CD4-positive, alpha-beta T cell (primary cell): ENCODE measurements at places on chromosomes 3 and 15. TPM values are rescaled to one million over a fixed set of nuclear protein-coding genes. Genes with fewer than 3 reads are reported as not detected.

ATP13A5 gene
- not detected for total RNA-seq

NANOGP8 gene
- total RNA-seq, result not detected

DNA sequence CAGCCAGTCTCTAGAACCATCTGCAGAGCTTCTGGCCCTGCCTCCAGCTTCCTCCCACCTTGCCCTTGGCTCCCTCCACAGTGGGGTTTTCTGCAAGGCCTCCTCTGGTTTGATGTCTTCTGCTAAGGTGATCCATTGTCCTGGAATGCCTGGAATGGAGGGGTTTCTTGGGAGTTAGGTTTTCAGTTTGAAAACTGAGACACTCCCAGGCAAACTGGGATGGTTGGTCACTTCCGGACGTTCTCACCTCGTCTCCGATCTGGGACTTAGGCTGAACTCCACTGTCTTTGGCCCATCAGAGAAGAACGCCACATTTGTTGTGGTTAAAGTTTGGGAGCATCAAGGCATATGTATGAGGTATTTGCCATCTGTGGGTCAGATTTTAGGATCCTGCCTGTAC is 77.4 kb upstream of the KLHL25 start:
- DNase-seq, result no peak

DNA sequence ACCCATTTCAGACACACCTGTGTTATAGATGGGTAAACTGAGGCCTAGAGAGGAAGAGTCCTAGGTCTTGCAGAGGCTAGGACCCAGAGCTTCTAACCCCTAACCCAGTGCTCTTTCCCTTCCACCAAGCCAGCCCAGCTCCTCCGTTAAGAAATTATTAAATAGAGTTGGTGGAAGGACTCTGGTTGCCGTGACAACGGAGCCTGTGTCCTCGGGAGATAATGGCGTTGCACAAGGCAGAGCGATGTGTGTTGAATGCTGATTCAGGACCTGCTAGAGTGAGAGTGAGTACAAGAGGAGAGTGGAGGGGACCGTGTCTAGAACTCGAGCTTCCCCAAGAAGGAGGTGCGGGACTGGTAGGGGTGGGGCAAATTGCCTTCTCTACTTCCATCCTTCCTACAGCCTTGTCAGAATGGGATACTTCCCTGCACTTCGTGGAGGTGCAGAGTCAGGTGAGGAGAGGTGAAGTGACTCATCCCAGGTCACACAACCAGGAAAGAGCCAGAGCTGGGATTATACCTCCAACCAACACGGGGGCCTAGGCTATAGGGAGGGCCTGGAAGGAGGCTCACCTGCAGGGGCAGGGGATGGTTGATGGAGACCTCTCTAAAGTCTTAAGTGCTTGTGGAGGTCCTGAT is 8.6 kb downstream of the SLC6A1 start:
- DNase-seq, result no peak

DNA sequence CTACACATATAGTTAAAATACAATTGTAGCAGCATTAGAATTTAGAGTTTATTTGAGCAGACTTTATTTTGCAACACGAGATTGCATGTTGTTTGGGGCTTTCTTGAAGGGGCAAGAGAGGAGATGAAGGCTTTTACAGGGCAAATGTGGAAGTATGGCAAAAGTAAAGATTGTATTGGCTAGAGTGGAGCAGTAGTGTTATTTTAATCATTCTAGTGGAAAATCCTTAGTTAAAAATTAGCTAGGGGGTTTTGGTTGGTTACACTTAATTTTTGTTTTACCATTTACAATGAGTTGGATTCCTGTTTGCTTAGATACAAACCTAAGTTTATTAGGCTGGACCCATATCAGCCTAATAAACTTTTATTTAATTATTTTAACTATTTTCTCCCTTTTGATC is 4.6 kb downstream of the OR5H15 start:
- DNase-seq, result no peak
